Naive B cell (primary cell): ENCODE measurements at places on chromosomes 2 and 18. TPM values are rescaled to one million over a fixed set of nuclear protein-coding genes. Genes with fewer than 3 reads are reported as not detected.

- no peak for DNase-seq
- no peaks in the 10 kb centered on the region for H3K4me1 ChIP-seq
- H3K27me3 ChIP-seq: peaks cover 38% of the 10 kb centered on the region
- no peak overlapping the region for H3K4me3 ChIP-seq
Observed at GRCh38 chr18:32624182-32624723, 148.6 kb downstream of the KLHL14 start.

- H3K4me1 ChIP-seq: peaks cover 13% of the 10 kb centered on the region
- no peak overlapping the region for H3K27ac ChIP-seq
- no peaks in the 10 kb centered on the region for H3K36me3 ChIP-seq
- H3K4me3 ChIP-seq: no peak overlapping the region
- no peaks in the 10 kb centered on the region for H3K27me3 ChIP-seq
Observed at GRCh38 chr2:230008708-230009066, 60.0 kb downstream of the SLC16A14 start.

- no peak overlapping the region for H3K4me3 ChIP-seq
- H3K27me3 ChIP-seq: no peaks in the 10 kb centered on the region
- no peaks in the 10 kb centered on the region for H3K4me1 ChIP-seq
- H3K27ac ChIP-seq: no peak overlapping the region
- DNase-seq: no peak
Observed at GRCh38 chr2:30985493-30986230, 152.6 kb downstream of the GALNT14 start.

- peaks cover 41% of the 10 kb centered on the region for H3K4me1 ChIP-seq
- peaks cover 76% of the 10 kb centered on the region for H3K27me3 ChIP-seq
- H3K27ac ChIP-seq: no peak overlapping the region
- no peak overlapping the region for H3K4me3 ChIP-seq
Observed at GRCh38 chr2:19359456-19359855, 1.0 kb upstream of the OSR1 start.

DNA sequence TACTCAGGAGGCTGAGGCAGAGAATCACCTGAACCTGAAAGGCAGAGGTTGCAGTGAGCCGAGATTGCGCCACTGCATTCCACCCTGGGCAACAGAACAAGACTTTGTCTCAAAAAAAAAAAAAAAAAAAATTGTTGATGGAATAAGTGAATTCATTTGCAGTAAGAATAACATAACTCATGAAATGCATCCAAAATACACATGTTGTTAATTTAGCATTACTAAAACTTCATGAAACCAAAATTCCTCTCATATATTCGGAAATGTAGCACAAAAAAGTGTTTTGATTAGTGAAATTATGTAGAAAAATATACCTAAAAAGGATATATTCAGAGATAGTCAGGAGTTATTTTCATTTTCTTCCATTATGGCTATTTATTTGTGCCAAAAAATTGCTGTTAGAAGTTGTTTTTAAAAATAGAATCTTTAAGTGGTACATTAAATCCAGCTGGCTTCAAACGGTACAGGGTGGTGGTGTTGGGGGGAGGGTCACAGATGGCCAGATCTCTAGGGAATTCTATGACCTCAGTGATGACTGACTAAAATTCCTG lies 78.2 kb upstream of the UGP2 start:
- no peak overlapping the region for H3K27ac ChIP-seq
- H3K4me3 ChIP-seq: no peak overlapping the region
- H3K4me1 ChIP-seq: no peaks in the 10 kb centered on the region

DNA sequence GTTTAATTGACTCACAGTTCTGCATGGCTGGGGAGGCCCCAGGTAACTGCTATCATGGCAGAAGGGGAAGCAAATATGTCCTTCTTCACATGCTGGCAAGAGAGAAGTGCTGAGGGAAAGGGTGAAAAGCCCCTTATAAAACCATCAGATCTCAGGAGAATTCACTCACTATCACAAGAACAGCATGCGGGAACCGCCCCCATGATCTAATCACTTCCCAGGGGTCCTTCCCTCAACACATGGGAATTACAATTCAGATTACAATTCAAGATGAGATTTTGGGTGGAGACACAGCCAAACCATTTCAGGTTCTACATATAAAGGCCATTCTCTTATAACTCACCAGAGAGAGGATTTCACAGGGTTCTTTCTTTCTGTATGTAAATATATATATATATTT lies 62.9 kb downstream of the VRK2 start:
- no peak overlapping the region for H3K4me3 ChIP-seq
- DNase-seq: no peak
- no peaks in the 10 kb centered on the region for H3K27me3 ChIP-seq
- peak overlapping the region; percentile 61 for H3K27ac ChIP-seq
- H3K4me1 ChIP-seq: peaks cover 20% of the 10 kb centered on the region

DNA sequence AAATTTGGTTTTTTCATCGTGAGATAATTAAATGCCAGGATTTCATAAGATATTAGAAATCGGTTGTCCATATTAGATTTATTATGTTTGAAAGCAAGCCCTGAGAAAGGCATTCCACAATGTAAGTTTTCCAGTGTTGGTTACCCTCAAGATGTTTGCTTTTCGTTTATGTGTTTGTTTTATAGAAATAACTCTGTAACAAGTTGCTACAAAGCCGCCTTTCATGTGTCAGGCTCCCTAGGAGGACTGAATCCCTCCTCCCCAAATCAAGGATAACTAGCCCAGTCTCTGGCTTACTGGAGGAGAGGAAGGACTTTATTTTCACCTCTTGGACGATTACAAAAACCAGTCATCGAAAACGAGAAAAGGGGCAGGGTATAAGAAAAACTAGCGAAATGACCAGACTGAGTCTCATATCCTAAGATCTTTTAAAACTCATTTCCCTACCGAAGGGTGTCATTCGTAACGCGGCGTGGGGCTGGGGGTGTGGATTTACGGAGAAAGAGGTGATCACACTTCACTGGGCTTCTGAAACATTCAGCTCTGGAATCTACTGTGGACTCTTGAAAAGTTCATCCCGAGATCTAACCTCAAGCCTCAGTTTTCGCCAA lies 1.0 kb upstream of the PEX13 start:
- H3K36me3 ChIP-seq: peaks cover 7% of the 10 kb centered on the region
- H3K4me1 ChIP-seq: peaks cover 34% of the 10 kb centered on the region
- H3K27ac ChIP-seq: peak overlapping the region; percentile 98
- no peaks in the 10 kb centered on the region for H3K27me3 ChIP-seq
- no peak for DNase-seq
- peak overlapping the region; percentile 99 for H3K4me3 ChIP-seq

DNA sequence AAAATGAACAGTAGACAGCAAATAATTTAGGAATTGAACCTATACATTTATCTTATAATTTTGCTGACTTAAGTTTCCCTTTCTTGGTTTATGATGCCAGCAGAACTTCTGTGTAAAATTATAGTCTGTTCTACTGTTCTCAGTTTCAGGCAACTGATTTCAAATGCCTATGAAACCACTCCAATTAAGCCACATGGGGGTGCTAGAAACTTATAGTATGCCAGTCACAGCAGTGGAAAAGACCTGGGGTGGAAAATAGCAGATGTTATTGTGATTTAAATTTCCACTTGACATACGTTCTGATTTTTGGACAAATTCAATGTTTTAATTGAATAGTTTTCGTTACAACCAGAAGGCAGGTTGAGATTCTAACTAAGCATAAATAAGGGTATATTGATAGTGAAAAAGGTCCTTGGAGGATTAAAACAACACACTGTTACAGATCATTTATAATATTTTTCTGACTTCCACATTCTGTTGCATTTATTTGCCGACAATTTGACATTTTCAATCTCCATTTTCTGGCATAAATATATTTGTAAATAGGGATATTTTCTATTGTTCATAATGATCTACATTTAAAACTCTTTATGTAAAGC lies 61.4 kb downstream of the CPS1 start:
- no peaks in the 10 kb centered on the region for H3K27me3 ChIP-seq
- H3K36me3 ChIP-seq: no peaks in the 10 kb centered on the region
- no peak overlapping the region for H3K27ac ChIP-seq
- no peak overlapping the region for H3K4me3 ChIP-seq
- no peak for DNase-seq

DNA sequence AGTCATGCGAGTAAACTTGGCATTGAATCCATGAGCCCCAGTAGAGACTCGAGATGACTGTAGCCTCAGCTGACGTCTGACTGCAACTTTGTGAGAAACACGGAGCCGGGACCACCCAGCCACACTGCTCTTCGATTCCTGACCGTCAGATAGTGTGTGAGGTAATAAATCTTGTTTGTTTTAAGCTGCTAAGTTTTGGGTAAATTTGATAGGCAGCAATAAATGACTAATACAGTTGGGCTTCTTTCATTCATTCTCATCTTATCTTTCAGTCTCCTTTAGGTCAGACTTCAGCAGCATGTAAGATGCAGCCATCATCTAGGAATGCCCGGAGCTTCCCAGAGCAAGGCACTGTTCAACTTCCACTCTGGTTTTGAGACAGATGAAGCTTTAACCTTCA lies 8.0 kb upstream of the KLHL29 start:
- peaks cover 10% of the 10 kb centered on the region for H3K4me1 ChIP-seq
- H3K36me3 ChIP-seq: no peaks in the 10 kb centered on the region
- no peak for DNase-seq
- no peak overlapping the region for H3K4me3 ChIP-seq
- H3K27me3 ChIP-seq: peaks cover 46% of the 10 kb centered on the region

- no peaks in the 10 kb centered on the region for H3K27me3 ChIP-seq
- no peaks in the 10 kb centered on the region for H3K4me1 ChIP-seq
- no peak overlapping the region for H3K27ac ChIP-seq
- no peaks in the 10 kb centered on the region for H3K36me3 ChIP-seq
- no peak for DNase-seq
Observed at GRCh38 chr2:150417278-150417677, 70.2 kb downstream of the RND3 start.

GRCh38 chr18:44842588-44843412 lies 162.1 kb downstream of the SETBP1 start:
- H3K27ac ChIP-seq: peak overlapping the region; percentile 79
- H3K4me3 ChIP-seq: peak overlapping the region; percentile 37
- H3K27me3 ChIP-seq: no peaks in the 10 kb centered on the region
- peaks cover 81% of the 10 kb centered on the region for H3K4me1 ChIP-seq
- peaks cover 7% of the 10 kb centered on the region for H3K36me3 ChIP-seq

The TMBIM1 gene
- 72.6 TPM for polyA plus RNA-seq

The ALPP gene
- polyA plus RNA-seq: not detected

The UGT1A8 gene
- polyA plus RNA-seq: not detected

The NDUFS1 gene
- polyA plus RNA-seq: 35.2 TPM

The ABCB6 gene
- not detected for polyA plus RNA-seq

The UGT1A4 gene
- polyA plus RNA-seq: not detected

The PJVK gene
- polyA plus RNA-seq: not detected

The DNER gene
- polyA plus RNA-seq: not detected

The LHCGR gene
- not detected for polyA plus RNA-seq

The DPP4 gene
- polyA plus RNA-seq: 0.49 TPM
